NCI-H1436 (cell line): ENCODE measurements at places on chromosomes 3 and 15.

GRCh38 chr15:98881526-98882520 lies 125.8 kb downstream of the PGPEP1L start:
- DNase-seq = peak; percentile 18

DNA sequence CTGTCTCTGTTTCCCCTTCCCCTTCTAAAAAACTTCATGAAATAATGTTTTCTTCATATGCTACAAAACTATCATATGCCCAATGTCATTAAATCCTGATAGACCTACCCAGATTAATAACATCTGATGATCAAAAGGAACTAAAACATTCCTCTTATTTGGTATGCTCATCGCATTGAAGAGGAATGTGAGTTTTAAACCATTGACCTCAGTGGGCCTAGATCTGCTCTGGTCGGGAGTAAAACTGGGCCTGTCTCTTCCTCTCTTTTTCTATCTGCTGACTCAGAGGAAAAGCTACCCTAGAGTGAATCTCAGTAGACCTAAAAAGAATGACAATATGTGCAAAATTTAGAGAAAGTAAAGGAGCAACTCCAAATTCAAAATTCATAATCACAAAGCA lies 275.8 kb downstream of the SATB1 start:
- no peak for DNase-seq

- peak; percentile 70 for DNase-seq
These were observed 162.0 kb downstream of the KLF13 start for GRCh38 chr15:31488437-31489204.

DNA sequence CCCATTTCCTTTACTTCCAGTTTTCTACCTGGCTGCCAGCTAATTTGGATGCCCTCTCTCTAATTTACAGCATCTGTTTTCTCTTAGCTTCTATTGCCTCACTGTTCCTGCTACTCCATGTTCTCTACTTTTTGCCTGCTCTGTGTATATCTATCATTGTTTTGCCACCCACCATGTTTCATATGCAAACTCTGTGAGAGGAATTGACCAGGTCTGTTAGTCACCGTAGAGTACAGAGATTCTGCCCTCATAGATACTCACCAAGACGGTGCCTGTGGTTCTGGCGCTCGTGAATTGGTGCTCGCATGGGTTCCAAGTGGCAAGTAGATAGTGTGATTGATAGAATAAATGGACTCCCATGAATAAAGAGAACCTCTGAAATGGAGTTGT lies 288.8 kb downstream of the CNTN6 start:
- no peak for DNase-seq

DNA sequence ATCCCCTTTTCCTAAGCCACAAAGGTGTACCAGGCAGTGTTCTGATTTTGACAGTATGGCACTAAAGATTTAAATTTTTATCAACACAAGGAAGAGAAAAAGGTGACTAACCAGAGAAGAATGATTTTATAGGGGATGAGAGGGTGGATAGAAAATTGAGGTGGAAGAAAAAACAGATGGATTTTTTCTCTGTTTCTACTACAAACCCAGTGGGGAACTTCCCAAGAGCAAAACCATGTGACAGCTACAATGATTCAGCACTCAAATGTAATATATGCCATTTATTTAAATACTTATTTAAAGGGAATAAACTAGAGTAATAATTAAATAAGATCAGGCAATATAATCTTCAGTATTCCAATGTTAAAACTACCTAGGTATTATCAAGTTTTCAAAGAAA lies 11.1 kb downstream of the DCUN1D1 start:
- DNase-seq = no peak

DNA sequence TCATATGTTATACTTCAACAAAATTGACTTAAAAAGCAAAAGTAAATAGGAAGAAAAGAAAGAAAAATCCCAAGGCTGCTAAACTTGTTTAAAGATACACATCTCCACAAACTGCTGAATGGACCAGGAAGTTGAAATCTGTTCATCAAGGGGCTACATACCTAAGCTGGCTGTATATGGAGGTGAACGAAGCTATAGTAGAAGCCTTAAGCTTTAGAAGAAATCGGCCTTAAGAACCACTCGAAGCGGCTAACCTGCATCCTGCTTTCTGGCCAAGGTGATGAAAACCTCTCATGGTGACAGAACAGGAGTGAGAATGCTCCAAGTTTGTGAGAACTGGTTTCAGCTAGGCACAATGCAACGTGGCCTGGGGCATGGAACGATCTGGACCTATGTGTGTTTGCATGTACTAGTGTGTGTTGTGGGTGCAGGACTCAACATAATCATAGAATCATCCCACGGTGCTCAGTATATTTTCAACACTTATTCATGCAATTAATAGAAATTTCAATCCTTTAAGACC lies 31.3 kb upstream of the SPTBN5 start:
- no peak for DNase-seq

GRCh38 chr15:66095871-66096687 lies 157.5 kb downstream of the MEGF11 start:
- DNase-seq = no peak

DNA sequence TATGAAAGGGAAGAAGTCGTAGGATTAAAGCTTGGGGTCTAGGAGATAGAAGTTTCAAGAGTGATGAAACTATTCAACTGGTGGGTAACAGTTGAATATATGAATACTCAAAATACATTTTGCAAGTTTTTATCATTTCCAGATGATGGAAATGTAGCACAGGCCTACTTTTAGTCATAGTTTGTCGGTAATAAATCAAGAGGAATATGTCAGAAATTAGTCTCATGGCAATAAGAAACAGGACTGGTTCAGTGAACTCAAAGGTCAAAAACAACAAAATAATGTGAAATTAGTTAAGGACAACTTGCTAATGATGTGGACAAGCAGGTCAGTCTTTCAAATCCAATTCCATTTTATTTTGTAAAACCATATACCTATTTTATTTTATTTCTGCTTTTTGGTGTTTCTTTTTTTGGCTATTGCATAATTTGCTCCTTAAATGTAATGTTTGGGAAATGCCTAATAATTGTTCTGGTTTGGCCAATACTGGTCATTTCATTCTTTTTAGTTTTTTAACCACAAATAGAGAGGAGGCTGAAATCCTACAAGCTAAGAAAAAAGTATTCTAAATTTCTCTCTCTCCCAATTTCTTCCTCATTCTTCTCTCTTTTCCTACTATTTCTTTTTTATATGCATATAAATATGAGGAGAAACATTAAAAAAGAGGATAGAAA lies 195.2 kb upstream of the ARHGEF26 start:
- DNase-seq = no peak

- DNase-seq = no peak
These were observed 297.2 kb downstream of the CADM2 start for GRCh38 chr3:85255949-85256348.

- DNase-seq = no peak
These were observed 58.9 kb downstream of the ZNF445 start for GRCh38 chr3:44418549-44418948.

GRCh38 chr3:43194069-43194468 lies 88.2 kb upstream of the POMGNT2 start:
- no peak for DNase-seq

GRCh38 chr15:60408463-60408981 lies 10.7 kb upstream of the ANXA2 start:
- no peak for DNase-seq

DNA sequence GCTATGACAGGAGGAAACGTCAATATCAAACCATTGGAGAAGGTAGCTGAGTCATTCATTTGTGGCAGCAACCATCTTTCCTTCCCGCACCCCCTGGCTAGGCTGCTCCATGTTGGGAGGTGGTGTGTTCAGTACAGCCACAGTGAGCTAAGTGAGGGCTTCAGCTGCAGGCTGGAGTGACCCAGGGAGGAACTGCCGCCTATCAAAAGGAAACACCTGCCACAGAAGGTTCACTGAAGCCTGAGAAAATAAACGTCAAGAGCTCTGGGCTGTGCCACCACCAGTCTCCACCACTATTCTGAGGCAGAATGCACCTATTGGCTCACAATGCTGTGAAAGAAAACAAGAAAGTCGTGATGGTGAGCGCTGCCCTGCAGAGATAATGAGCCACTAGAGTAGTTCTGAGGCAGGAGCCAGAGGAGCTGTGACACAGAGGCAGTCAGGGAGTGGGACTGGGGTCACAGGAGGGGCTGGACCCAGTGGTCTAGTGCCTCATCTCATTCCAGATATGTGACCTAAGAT lies 34.8 kb upstream of the CD47 start:
- peak; percentile 80 for DNase-seq

DNA sequence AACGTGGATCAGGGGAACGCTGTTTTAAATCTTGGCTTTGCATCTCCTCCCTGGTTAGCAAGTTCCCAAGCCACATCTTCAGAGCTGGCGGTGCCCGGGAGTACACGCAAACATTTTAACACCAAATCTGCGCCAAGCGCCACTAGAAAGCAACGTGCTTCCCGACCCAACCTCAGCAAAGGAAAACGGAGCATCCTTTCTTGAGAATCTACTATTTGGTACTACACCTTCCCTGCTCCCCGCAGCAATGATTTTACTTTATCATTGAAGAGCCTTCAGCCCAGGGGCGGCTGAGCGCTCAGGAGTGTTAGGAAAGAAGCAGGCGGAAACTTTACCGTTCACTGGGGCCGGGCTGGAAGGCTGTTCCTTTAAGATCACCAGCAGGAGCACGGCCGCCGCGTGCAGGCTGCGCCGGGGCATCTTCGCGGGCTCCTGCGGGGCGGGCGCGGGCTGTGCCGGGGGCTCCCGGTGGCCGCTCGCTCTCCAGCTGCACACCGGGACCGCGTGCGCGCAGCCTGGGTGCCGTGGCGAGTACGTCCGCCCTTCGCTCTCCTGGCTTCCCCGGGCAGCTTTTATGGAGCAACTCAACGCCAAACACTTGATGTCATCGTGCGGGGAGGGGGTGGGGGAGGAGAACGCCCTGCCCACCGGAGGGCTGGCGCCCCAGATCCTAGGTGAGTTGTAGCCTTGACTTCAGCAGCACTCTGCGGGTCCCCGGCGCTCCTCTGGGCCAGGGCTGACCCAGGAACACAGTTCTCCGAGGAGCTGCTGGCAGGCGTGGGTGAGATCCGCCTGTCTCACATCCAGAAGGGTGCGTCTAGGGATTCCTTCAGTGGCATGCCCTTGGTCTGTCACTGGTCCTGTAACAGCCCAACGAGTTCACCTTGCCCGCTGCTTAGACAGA lies at the start of gene CA12:
TSS of gene CA12 (minus strand) at position 546 of the 904 bp plus-strand sequence. CDS start at position 420, 126 bp downstream.
- DNase-seq = no peak

DNA sequence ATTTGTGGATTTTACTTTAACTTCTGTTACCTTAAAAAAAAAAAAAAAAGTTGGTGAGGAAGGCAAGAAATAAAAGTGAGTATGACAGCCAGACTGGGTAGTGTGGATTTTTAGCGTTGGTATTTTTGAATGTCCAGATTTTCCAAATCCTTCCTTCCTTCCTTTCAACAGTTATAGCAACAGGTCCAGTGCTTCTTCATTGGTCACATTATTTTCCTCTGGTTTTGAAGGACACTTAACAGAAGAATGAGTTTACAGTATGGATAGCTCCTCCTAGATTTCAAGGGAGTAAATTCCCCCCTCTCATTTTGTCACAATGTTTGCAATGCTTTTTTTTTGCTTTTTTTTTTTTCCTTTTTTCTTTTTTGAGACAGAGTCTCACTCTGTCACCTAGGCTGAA lies 6.4 kb downstream of the MAPKBP1 start:
- no peak for DNase-seq

GRCh38 chr3:56796202-56796601 lies 5.5 kb downstream of the ARHGEF3 start:
- no peak for DNase-seq

DNA sequence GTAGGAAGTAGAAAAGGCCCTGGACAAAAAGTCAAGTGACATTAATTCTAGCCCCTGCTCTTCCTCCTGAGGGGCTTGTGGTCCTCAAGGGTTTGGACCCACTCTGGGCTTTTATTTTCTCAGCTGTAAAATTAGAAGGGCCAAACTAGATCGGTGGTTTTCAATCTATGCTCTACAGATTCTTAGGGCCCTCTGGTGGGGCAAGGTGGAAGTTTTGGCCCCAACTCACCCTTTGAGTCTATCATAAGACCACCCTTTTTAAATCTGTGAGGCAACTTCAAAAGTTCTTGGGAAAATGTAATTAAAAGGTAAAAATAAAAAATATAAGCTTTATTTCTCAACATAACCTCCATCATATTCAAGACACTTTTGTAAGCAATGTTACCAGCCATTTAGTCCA lies 25.6 kb upstream of the CFAP161 start:
- no peak for DNase-seq

- no peak for DNase-seq
These were observed 10.8 kb downstream of the SRP14 start for GRCh38 chr15:40028193-40028592.

DNA sequence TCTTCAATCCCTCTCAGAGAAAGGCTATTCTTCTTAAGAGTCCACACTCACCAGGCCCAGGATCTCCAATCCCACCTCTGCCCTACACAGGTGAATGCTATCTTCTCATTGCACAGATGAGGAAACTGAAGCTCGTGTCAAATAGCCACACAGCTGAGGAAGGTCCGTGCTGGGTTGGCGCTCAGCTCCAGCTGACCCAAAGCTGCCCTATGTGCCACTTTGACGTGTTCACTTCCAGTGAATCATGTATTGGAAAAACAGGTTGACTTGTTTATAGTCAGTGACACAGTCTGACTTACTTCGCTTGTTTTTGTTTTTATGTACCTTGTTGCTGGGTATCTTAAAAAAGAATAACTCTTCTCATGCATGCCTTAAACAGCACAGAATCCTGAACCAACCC lies 32.4 kb upstream of the ALDH1A3 start:
- DNase-seq = no peak

- no peak for DNase-seq
These were observed 167.1 kb upstream of the WNT5A start for GRCh38 chr3:55654123-55654760.

- no peak for DNase-seq
These were observed 128.4 kb upstream of the IGF1R start for GRCh38 chr15:98519767-98520550.

DNA sequence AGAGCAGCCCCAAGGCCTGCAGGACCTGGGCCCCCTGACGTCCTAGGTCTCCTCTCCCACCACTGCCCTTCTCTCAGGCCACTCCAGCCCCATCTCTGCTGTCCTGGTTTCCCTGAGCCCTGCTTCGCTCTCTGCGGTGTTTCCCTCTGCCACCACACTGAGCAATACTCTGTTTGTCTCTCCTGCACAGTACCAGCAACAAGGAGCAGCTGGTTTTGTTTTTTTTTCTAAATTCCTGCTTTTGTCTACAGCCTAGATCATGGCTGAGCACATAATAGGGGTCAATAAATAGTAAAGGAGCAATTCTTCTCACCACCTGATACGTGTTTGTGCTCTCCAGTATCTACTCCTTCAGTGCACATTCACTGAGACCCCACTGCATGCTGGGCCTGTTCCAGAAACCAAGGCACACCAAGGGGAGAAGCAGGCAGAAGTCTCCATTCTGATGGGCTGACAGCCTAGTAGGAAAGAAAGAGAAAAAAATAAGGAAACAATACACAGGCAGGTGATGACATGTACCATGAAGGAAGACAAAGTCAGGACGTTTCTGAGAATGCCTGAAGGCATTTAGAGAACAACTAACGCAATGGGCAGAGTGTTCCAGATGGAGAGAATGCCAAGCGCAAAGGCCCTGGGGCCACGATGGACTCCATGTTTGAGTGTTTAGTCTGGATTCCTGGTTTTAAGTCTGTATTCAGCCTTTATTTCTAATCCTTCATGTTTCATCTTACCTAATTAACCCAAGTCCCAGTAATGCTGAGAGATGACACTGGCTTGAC lies 6.0 kb upstream of the ACAD9 start:
- no peak for DNase-seq
